ENCODE measurements at places on chromosomes 13 and 19.

DNA sequence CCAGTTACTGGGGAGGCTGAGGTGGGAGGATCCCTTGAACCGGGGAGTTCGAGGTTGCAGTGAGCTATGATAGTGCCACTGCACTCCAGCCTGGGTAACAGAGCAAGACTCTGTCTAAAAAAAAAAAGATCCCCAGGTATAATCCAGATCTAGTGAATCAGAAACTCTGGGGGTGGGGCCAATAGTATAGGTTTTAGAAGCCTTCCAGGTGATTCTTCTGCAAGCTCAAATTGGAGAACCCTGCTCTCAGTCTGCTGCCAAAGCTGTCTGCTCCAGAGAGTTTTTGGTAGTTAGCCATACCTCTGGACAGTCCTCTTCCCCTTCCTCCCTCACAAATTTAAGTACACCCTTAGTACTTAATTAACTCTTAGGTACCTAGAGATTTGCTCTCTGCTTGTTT, 28.0 kb downstream of the SERP2 start:
- no peak for DNase-seq

GRCh38 chr19:18828786-18829185, 3.0 kb upstream of the UPF1 start:
- no peak for DNase-seq

- no peak for DNase-seq
These were observed 7.5 kb downstream of the DYRK1B start for GRCh38 chr19:39826311-39826945.

- peak; percentile 73 for DNase-seq
These were observed 32.2 kb downstream of the SLAIN1 start for GRCh38 chr13:77729502-77730221.

DNA sequence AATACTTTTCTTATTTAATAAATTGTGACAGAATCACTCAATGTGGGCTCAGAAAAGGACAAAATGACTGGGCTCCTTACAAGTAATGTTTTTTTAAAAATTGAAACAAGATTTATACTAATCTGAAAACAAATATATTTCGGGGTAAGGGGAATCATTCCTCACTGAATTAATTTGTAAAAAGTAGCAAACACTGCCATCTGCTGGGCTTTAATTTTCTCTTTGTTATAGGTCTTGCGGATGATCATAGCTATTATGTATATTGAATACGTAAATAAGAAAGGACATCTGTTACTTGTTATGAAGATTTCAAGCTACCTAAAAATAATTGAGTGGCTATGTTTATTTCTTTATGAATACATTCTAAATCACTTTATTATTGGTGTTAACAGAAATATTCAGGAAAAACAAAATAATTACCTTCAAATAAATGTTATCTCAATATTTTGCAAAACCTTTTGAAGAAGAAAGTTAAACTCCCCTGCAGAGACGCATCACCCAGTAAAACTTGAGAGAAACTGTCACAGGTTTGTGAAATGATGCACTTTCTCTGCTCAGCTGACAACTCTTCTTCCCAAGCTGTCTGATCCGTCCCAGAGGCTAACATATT, 17.8 kb upstream of the ENOX1 start:
- no peak for DNase-seq

DNA sequence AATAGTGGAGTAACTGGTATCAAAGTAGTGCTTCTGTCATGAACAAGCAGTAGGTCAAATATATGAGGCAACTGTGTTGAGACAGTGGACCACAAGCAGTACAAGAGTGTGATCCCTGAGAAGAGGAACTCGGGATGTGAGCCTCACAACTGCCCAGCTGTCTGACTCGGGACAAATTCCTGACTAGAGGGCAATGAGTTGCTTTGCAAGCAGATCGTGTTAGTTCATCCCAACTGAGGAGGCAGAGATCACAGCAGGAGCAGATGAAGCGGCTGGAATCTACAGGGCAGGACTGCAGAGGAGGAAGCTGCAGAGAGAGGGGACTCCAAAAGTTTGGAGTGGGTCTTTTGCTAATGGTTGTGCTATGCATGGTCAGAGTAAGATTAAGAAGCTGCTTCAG, 741.1 kb downstream of the DIAPH3 start:
- no peak for DNase-seq

DNA sequence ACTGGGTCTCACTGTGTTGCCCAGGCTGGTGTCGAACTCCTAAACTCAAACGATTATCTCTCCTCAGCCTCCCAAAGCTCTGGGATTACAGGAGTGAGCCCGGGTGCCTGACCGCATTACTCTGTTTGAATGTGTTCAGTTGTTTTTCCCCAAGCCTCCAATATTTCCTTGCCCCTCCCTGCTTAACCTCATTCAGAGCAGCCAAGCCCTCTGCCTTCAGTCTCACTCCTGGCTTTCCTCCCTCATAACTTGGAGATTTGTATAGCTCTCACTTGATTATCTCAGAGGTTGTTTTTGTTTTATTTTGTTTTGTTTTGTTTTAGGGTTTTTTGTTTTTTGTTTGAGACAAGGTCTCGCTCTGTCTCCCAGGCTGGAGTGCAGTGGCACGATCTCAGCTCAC, 11.4 kb downstream of the EPHX3 start:
- DNase-seq: no peak

DNA sequence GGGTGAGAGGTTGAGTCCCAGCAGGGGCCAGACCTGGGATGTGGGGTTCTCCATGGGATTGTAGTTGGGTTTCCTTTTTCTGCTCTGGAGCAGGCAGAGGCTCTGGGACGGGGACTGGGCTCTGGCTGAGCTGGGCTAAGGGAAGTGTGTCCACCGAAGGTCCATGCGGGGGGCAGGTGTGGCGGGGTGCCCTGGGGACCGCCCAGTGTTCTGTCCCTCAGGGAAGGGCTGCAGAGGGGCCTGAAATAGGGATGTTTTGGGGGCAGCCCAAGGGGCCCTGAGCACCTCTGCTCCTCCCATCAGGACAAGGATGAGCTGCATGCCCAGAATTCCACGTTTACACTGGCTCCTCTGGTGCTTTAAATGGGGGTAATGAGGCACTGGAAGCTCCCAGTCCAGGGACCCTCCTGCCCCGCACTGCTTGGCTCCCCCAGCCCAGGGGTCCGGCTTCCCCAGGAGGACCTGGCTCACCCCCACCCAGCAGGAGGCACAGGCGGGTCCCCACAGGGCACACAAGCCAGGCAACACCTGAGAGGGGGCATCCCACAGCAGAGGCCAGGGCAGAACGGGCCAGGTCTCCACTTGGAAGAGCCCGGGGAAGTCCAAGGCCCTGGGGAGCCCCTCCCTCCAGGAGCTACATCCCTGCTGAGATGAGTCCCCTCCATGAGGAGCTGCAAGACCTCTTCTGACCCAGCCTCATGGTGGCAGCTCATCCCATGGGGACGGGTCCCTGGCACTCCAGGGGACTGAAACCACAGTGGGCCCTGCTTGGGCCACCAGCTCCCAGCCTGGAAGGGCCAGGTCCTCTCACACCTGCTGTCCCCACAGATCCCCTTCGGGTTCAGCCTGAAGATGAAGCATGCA, 14.7 kb upstream of the ZNF14 start:
- DNase-seq: no peak

GRCh38 chr19:57269515-57270250, 10.6 kb upstream of the ZNF460 start:
- DNase-seq: no peak

DNA sequence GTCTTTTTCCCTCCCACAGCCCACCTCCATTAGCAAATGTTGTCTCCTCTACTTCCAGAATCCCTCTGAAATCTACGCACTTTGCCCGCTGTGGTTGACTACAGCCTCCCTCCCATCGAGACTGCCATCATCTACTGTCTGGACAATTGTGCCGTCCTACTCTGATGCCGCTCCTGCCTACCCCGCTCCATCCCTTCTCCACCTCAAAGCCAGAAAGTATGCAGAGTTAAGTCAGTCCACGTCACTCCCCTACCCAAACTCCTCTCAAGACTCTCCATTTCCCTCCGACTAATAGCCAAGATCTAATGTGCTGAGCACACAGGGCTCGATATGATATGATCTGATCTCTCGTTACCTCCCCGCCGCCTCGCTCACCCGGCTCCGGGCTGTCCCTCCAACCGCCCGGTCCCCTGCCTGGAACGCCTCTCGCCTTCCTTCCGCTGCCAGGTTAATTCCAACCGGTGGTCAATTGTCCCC, 556 bp downstream of the CACTIN start:
- DNase-seq: no peak

GRCh38 chr13:97141564-97142005, 80.5 kb upstream of the MBNL2 start:
- no peak for DNase-seq

Data from natural killer cell treated with Interleukin-12 subunit alpha and Interleukin-12 subunit beta and Interleukin-15 and Interleukin-18, amount 100 ng/mL, for 72 hours (primary cell).